ENCODE measurements at places on chromosomes 16 and 17. TPM values are rescaled to one million over a fixed set of nuclear protein-coding genes. Genes with fewer than 3 reads are reported as not detected.

DNA sequence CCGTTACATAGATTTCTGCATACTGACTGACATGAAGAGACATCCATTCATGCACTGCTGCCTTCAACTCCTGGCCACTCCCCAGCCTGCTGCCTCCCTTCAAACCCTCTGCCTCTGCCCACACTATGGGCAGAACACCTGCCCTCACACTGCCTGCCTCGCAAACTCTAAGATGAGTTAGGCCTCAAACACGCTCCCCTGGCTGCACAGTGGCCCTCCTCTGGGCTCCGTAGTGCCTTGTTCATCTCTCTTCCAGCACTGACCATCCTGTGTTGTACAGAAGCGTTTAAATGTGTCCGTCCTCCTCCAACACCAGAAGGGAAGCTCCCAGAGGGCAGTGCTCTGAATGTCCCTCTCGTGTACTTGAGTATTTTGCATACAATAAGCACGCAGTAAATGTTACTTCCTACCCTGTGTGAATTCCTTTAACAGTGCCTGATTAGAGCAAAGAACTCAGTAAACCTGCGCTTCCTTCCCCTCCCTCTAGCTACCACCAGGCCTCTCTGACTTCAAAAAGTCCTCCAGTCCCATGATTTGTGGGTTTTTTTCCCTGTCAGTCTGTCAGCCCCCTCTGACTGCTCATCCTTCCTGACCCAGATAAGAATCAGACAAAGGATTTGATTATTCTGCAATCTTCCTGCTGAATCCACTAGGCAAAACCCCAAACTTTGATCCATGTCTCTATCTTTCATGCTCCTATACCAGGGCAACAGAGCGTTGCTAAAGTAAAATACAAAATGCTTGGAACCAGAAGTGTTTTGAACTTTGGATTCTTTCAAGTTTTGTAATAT lies 3.9 kb downstream of the DHX33 start:
- no peak for DNase-seq

GRCh38 chr17:71600137-71600789 lies 520.6 kb upstream of the SOX9 start:
- DNase-seq = no peak

- DNase-seq = peak; percentile 81
Measured at GRCh38 chr16:88700636-88701482, 5.3 kb downstream of the RNF166 start.

- DNase-seq = peak; percentile 30
Measured at GRCh38 chr16:77470851-77471250, 36.0 kb upstream of the ADAMTS18 start.

GRCh38 chr17:76827736-76828135 lies 40.5 kb upstream of the MGAT5B start:
- DNase-seq = no peak

DNA sequence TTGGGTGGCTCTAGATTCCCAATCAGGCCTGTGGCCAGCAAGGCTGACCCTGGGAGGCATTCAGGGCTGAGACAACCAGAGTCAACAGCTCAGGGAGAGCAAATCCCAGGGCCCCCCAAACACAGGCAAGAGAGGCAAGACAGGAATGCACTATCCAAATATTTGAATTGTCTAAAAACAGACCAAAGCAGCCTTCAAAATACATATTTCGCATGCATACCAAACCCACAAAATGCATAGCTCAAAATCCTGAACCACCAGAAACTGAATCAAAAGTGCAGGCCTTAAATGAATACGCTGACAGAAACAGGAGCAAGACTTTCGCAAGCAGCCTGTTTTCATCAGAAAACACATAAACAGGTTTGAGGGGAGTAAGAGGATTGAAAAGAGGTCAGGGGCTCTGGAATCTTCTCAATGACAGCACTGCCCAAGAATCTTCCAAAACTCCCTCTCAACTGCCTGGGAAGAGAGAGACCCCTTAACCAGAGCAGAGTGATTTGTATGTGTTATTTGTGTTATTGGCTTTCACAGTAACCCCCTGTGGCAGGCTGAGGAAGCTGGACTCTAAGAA lies 213.6 kb upstream of the CDH5 start:
- no peak for DNase-seq

DNA sequence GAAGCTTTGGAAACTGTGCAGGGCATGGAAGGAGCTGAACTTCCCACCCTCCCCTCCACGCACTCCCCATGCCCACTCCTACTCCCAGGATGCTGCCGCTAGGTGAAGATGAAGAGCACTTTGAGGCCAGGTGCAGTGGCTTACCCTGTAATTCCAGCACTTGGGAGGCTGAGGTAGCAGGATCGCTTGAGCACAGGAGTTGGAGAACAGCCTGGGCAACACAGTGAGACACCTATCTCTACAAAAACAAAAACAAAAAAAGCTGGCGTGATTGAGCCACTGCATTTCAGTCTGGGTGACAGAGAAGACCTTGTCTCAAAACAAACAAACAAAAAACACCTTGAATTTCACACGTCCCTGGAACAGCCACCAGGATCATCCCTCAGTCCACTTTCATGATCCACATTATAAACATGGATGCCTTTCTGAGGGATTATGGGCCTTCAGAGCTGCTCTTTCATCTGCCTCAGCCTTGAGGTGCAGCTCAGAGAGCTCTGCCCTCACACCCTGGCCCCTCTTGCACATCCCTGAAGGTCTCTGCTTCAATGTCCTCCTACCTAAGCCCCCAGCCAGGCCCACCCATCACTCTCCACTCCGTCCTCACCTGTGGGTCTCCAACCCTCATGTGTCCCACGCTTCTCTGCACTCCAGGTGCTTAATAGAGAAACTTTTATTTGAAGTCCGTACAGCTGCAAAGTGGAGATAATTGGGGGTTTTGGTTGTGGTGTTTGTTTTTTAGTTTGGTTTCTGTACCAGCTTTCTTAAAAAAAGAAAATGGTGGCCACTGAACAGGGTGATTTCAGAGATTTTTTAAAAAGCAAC lies 25.8 kb downstream of the PHB1 start:
- no peak for DNase-seq

DNA sequence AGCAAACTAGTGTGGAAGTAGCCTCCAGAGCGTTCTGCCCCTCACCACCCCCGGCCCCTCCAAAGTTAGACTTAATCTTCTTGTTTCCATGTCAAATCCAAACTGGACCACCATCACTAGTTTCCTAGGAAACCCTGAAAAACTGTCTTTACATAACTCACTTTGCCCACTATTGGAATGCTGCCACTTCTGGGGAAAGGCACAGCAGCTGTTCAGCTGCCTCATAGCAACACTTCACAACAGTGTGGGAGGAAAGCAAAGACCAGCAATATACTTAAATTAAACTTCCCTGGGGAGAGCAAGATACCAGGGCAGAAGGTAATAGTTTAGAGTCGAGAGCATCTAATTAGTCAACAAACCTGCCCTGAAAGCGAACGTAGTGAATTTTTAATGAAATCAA lies 452.2 kb downstream of the KCNJ2 start:
- no peak for DNase-seq

- DNase-seq = no peak
Measured at GRCh38 chr16:31201582-31202413, 762 bp downstream of the PYCARD start.

The FBXW10 gene
- total RNA-seq = 0.07 TPM

The KRTAP4-3 gene
- total RNA-seq = not detected

GRCh38 chr17:49106321-49107210 lies 26.0 kb upstream of the B4GALNT2 start:
- DNase-seq = no peak

DNA sequence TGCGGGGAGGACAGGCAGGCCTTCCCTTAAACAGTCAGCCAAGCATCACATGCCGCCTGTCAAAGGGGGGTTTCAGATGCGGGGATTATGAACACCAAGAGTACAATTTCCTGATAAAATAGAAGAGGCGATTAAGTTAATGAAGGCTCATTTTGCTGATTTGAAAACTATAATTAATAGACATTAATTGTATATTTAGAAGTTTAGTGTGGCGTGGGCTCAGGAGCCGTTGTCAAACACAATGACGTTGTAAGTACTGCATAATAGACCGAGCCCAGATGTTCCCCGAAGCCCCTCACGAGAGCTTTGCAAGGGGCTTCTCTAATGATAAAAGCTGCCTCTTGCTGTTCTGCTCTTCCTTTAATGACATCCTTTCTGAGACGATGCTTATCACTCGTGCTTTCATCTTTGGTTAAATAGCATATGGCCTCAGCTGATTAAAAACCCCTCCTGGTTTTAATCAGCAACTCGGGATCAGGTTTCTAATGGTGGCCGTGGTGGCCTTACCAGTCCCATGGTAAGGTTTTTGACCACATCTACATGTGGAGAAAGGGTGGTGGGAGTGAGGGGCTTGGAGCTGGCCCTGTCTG lies 28.2 kb downstream of the SNX20 start:
- no peak for DNase-seq

DNA sequence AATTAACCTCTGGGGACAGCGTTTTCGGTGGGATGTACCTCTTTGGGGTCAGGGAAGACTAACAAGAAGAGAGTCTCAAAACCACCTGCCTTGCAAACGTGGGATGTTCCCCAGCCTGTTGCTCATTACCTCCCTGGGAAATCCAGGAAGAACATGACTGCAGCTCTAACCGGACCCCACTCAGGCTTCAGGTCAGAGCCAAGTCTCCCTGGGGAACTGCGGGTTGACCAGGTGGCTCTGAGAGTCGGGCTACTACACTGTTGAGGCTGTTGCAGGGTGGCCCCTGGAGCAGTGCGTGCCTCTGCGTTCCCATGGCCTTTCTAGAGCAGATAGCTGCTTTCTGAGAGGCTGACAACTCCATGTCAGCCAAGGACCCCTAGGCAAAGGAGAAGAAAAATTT lies 309.1 kb downstream of the FOXL1 start:
- no peak for DNase-seq
